Esophagus squamous epithelium (tissue), 5 donors: ENCODE measurements at places on chromosomes 12 and 14. TPM values are rescaled to one million over a fixed set of nuclear protein-coding genes. Genes with fewer than 3 reads are reported as not detected.

NOXRED1 gene
- not detected for total RNA-seq

KSR2 gene
- total RNA-seq = 0.13 TPM

CLEC4D gene
- total RNA-seq = not detected

TSPAN19 gene
- total RNA-seq = not detected

SELPLG gene
- total RNA-seq = 2.5 TPM

MOAP1 gene
- 4.9 TPM for total RNA-seq

CREBL2 gene
- 9.4 TPM for total RNA-seq

KRT85 gene
- total RNA-seq = not detected

TDRD9 gene
- 0.76 TPM for total RNA-seq

PRR4 gene
- total RNA-seq = 0.76 TPM

SLC2A13 gene
- total RNA-seq = 2.6 TPM

PALS1 gene
- total RNA-seq = 28.6 TPM
